HS-5 (cell line): ENCODE measurements at places on chromosomes 4 and X.

GRCh38 chrX:73266766-73267165 is 52.1 kb upstream of the NAP1L2 start:
- no peak for DNase-seq

DNA sequence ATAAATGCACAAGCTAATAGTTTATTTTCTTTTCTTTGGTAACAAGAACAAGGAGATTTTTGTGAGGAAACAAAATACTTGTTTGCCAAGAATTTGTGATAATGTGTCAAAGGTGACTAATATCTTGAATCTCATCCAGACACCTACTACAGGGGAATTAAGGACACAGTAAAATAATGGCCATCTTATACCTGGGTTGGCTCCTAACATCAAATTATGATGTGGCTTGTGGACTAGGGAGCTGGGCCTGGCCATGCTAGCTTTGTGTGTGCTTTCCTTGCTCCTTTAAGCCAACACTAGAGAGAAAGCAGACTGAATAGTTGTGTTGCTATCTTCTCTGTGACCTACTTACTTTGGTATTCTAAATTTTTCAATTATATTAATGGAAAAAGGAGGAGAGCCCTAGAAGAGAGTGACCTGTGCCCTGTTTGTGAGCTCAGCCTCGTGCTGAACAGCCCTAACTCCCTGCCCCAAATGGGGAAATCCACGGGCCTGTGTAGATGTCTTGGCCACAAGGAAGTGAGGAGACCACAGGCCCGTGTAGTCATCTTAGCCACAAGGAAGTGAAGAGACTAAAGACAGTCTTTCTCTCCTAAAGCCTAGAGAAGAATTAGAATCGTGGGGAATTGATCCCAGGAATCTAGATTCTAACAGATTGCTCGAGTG is 23.3 kb downstream of the ARHGAP24 start:
- DNase-seq = peak; percentile 53

GRCh38 chr4:113618205-113618604 is 143.3 kb downstream of the CAMK2D start:
- no peak for DNase-seq

GRCh38 chr4:103372002-103372558 is 173.9 kb upstream of the CENPE start:
- DNase-seq = no peak

GRCh38 chr4:169158046-169158445 is 112.7 kb downstream of the SH3RF1 start:
- no peak for DNase-seq

DNA sequence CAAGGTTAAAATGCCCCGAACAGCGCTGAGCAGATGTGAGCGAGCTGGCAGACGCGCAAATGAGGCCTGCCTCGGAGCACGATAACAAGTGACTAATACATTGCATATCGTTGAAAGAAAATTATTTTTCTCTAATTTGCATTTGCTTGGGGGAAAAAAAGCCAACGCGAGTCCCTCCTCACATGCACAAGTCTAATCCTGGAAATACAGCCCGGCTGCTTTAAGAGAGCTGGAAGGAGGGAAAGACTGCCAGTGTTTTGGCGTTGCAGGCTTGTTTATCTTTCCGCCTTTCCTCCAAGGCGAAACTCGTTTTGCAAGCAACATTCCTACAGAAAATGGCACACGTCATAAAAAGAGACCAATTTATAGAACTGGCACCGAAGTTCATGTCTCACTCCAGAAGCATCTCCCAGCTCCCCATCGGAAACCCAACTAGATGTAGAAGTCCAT is 12.6 kb downstream of the BCOR start:
- no peak for DNase-seq

GRCh38 chr4:156293657-156294297 is 340.1 kb upstream of the CTSO start:
- DNase-seq = peak; percentile 77

DNA sequence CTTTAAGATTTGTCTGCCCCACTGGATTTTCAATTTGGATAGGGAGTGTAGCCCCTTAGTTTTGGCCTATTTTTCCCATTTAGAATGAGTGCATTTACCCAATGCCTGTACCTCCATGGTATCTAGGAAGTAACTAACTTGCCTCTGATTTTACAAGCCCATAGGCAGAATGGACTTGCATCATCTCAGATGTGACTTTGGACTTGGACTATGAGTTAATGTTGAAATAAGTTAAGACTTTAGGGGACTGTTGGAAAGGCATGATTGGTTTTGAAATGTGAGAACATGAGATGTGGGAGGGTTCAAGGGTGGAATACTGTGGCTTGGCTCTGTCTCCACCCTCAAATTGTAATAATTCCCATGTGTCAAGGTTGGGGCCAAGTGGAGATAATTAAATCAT is 2480.2 kb downstream of the PCDH7 start:
- no peak for DNase-seq

DNA sequence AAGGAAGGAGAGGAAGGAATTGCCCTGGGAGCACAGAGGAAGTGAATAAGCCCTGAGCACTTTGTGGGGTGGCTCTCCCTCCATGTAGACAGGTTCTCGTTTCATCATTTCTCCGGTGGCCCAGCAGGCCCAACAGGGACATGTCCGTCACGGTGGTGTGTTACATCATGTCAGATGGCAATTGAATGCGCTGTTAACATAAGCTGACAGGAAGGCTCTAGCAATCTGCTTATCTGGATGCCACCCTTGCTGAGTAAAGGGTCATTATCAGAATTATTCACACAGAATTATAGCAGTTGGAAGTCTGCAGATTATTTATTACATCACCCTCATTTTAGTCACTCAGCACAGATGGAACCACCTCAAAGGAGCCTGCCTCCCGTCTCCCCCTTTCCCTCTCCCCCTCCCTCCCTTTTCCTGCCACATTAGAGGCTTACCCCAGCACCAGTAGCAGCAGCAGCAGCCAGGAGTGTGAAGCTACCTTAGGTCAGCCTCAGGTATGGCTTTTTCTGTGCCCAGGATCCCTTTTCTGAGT is 124.3 kb upstream of the TRIM2 start:
- DNase-seq = no peak
